ENCODE measurements at places on chromosomes 16 and 17.

DNA sequence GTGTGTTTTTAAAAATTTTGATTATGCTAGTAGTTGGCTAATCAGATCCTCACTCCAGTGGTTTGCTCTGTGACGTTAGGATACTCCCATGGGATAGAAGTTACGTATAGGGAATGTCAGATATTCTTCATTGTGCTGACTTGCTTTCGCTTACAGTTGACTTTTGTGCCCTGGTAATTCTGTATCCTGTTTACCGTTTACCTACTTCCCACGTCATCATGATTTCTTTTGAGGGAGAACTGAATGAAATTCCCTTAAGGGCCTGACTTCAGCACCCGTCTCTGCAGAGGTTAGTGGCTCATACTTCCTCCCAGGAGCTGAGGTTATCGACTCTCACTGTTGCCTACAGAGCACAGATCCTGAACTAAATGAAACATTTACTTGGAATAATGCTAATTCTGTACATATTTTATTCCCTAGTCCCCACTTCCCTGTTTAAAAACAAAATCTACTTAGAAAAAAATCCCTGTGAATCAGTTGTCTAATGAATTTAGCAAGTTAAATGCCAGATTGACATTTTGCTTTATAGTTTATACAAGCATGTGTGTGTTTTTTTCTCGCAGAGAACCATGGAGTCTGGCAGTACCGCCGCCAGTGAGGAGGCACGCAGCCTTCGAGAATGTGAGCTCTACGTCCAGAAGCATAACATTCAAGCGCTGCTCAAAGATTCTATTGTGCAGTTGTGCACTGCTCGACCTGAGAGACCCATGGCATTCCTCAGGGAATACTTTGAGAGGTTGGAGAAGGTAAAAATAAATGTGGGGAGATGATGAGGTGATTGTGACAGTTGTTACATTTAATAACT lies 2.8 kb downstream of the PRKAR1A start:
- DNase-seq = no peak

DNA sequence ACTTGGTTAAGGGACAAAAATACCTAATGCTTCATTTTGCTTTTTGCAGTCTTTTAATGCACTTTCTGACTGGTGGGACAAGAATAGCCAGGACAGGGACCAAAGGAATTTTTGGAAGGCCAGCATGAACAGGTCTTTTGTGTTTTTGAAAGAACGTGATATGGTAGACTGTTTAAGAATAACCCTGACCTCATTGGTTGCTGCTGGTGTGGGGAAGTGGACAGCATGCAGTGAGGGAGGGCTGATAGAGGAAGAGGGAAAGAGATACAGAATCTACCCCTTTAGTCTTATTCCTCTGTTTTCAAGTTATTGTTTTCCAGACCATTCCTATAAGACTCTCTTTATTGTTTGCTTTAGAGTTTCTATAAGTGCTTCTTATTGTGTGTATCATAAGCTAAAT lies 816.2 kb downstream of the CDH11 start:
- no peak for DNase-seq

DNA sequence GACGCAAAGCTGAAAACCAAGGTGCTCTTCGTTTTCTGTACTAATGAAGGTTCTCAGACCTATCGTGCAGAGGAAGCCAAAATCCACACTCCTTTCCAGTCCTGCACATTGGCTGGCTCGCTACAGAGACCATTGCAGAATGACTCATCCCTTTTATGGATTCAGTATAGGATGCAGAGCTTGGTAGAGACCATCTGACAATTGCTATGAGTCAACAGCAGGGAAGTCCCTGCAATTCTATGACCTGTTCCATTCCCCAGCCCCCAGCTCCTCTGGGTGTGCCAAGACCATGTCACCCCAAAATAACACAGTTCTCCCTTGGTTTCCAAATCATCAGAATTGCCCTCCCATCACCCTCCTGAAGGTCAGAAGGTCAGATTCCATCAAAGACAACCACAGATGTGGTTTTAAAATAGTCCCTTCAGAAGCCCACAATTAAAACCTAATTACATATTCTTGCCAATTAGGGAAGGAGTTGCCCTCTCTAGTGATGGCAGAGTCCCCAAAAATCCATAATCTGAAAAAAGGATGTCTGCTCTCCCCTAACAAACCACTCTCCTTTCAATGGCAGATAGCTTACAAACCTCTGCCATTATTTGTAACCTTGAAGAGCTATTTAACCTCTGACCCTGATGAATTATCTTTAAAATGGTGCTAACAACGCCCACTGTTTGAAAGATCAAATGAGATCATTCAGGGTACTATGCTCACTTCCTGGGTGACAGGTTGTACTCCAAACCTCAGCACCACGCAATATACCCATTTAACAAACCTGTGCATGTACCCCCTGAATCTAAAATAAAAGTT lies 108.2 kb upstream of the RBBP6 start:
- DNase-seq = no peak

DNA sequence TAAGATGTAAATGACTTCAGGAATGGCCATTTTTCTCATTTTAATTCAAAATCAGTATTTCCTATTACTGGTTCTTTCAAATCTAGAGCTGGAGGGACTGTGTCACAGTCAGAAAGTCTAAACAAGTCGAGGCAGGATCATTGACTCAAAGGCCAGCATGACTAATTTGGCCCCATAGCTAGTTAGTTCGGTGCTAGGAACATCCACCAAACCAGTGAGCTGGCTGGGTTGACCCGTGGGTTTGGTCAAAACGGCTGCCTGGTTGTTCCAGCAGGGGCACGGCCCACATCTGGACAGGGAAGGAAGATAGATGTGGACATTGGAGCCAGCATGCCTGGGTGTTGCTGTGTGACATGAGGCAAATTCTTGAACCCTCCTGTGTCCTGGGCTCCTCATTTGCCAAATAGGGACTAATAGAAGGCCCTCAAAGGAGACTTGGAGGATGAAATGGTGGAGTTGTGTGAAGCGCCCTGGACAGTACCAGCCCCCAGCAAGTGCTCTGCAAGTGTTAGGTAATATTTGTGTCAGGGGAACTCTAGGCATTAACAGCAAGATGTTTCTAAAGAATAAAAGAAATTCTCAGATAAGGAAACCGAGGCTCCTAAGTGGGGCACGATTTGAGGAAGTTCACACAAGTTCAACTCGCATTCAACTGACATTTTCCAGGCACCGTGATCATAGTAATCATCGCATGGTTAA lies 46.2 kb downstream of the MEOX1 start:
- DNase-seq = no peak

DNA sequence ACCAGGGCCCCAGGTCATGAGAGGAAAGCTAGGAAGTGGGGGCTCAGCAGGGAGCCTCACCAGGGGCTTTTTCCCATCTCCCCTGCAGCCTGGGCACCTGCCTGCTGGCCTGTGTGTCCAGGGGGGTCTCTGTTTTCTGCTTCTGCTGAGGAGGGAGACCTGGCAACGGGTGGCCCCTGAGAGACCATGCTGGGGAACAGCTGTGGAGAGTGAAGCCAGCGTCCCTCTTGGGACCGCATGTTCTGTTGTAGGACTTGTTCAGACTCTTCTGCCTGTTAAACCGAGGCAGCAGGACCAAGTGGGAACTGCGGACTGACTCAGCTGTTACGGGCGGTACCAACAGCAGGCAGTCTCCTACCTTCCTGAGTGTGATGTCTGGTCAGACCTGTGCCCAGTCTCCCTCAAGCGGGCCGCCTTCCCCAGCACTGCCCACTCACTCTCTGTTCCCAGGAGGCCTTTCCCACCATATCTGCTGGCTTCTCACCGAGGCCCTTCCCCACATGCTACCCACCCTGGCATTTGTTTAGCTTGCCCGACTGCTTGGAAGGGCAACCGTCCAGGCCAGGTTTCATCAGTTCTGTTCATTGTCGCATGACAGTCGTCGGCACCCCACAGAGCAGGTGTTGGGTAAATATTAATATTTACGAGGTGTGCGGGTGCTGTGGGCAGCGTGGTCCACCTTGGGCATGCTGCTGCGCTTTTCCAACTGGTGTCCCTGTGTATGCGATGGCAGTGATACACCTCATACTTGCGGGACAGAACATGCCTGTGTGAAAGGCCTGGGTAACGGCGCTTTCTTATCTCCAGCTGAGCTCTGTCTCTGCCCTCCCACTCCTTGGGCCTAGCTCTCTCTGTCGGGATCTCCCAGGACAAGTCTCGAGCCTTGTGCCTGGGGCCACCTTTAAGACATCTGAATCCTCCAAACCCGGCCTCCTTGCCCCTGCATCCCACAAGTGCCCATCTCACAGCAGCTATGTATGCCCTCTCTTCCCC lies 69.4 kb downstream of the MPRIP start:
- no peak for DNase-seq

DNA sequence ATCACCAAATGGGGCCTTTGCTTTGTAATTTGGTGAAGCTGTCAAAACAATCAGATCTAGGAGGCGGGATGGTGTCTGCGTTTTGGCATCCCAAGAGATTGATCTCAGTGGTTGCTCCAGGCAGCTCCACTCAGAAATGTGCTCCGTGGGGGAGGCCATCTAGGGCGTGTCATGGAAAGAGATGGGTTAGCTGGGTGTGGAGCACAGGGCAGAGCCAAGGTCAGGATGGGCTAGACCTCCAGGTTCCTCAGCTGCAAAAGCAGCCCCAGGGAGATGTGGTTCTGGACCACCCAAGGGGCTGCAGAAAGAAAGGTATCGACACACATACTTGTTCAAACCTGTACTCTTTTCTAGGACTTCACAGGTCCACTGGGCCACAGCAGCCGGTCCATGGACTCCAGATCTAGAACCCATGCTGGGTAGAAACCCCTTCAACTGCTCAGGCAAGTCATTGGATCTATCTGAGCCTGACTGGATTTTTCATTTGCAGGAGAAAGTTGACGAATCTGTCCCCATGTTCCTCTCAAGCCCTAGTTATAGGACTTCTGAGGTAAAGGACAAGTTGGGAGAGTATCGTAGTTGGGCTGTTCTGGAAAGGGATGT lies 270.2 kb upstream of the RPL38 start:
- DNase-seq = no peak

- DNase-seq = no peak
Measured at GRCh38 chr17:78437508-78438169, 59.2 kb downstream of the PGS1 start.

DNA sequence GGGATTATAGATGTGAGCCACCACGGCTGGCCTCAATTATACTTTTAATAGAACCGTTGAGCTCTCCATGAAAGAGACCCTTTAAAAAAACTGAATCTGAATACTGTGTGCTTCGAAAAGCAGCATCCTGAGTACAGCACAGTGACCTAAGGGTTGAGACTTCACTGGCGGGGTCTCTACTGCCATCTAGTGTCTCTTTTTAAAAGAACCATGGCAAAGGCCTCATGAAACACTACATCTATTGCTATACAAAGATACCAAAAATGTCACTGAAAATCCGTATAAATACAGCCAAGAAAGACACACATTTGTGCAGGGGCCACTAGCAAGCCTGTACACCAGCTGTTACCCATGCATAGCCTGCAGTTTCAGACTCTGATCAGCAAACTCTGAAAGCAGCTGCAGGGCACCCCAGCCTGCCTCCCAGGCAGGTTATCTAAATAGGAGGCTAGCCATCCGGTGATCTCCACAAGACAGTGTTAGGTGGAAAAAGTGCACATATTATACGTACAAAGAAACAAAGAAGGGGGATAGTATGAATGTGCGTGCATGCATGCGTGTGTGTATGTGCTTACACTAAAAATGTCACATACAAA lies 35.3 kb downstream of the NPLOC4 start:
- DNase-seq = peak; percentile 69
